ENCODE measurements at places on chromosomes 2 and 18.

- DNase-seq = no peak
Observed at GRCh38 chr2:235745597-235745996, 251.8 kb downstream of the AGAP1 start.

GRCh38 chr2:174486563-174487107, at the start of gene GPR155:
TSS of gene GPR155 (minus strand) at chr2:174487029. CDS start at chr2:174481956, 5,073 bp downstream.
- no peak for DNase-seq

GRCh38 chr2:72148837-72149555, 1.3 kb upstream of the CYP26B1 start:
- no peak for DNase-seq

- no peak for DNase-seq
Observed at GRCh38 chr2:211085056-211085680, 528.8 kb downstream of the CPS1 start.

DNA sequence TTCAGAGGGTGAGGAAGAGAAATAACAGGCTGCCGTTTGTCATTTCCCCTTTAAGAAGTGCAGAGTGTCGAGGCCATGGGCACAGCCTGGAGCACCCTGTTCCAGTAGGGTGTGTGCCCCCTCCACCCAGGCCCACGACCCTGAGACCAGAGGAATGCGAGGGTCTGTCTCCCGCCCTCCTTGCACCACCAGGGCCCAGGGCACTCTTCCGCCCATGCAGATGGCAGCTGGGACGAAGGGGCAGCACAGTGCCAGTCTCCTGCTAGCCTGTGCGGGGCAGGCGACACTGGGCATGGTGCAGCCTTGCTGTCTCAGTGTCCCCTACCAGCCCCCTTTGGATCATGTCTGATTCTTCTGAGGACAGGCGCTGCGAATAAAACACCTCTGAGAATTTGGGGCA, 15.8 kb upstream of the PDIA6 start:
- no peak for DNase-seq

DNA sequence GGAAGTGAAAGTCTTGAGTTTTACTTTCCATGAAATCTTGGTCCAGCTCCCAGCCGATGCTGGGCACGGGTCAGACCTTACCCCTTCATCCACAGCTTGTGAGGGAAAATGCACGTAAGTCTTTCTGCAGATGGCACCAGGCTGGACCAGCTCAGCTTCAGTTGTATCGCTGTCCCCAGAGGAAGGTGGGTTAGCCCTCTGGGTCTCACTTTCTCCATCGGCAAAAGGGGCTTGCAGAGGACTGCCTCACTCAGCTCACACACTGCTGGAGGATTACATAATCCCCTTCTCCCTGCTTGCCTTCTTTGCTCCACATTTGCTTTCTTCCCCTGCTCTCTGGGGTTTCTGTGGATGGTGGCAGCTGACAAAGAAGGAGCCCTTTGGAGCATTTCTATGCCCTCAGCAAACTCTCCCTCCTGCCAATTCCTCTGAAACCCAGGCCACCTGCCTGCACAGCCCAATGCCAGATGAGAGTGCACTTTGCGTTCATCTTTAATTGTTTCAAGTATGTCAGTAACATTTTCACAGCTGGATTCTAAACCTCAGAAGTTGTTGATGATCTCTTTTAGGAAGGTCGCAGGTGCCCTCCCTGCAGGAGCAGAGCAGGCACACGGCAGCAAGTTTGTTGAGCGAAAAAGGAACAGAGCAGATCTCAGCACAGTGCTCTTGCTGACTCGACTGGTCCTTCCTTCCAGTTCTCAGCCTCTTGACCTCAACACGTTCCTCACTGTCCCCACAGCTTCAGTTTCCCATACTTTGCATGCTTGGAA, 155.6 kb upstream of the GLI2 start:
- DNase-seq = no peak

- peak; percentile 7 for DNase-seq
Observed at GRCh38 chr2:160652236-160652635, 158.6 kb upstream of the RBMS1 start.

DNA sequence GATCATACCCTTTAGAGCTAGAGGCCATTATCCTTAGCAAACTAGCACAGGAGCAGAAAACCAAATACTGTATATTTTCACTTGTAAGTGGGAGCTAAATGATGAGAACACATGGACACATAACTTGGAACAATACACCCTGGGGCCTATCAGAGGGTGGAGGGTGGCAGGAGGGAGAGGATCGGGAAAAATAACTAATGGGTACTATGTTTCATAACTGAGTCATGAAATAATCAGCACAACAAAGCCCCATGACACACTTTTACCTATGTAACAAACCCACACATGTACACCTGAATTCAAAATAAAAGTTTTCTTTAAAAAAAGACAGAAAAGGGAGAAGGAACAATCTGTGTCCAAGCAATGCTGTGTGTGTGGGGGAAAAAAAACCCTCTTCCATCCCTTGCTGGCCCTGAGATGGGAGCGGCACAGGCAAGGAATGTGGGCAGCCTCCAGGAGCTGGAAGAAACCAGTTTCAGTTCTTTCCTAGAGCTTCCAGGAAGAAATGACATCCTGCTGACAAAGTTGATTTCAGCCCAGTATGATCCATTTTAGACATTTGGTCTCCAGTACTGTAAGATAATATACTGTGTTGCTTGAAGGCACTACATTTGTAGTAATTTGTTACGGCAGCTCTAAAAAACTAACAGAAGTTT, 458.7 kb upstream of the CNTNAP5 start:
- no peak for DNase-seq

GRCh38 chr18:44871771-44872170, 191.1 kb downstream of the SETBP1 start:
- DNase-seq = no peak

DNA sequence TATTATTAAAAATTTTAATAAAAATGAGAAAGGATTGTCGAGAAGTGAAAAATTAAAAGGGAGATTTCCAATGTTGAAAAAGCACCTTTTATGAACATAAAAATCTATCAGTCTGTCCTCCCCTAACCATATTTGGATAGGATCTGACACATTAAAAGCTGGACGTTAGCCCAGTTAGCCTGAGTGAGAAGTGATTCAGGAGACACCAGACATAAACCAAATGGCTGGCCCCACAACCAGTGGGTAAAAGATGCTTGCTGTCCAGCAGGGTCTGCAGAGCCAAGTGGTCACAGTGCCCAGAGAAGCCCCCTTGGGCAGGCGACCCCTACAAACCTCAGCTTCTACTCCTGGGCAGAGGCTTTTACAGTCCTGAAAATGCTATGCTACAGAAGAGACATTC, 253.8 kb upstream of the LYPD1 start:
- no peak for DNase-seq

DNA sequence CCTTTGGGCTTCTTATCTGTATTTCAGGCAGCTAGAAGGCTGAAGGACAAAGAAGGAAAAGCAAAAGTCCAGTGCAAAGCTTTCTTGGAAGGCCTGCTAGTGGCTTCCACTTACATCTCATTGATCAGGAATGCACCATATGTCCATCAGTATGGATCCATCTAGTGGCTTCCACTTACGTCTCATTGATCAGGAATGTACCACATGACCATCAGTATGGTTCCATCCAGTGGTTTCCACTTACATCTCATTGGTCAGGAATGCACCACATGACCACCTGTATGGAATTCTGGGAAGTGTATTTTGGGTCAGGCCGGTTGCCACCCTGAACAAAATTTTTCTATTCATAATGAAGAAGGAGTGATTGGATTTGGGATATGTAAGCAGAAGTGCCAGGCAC, 70.6 kb downstream of the LYPD6 start:
- DNase-seq = no peak

DNA sequence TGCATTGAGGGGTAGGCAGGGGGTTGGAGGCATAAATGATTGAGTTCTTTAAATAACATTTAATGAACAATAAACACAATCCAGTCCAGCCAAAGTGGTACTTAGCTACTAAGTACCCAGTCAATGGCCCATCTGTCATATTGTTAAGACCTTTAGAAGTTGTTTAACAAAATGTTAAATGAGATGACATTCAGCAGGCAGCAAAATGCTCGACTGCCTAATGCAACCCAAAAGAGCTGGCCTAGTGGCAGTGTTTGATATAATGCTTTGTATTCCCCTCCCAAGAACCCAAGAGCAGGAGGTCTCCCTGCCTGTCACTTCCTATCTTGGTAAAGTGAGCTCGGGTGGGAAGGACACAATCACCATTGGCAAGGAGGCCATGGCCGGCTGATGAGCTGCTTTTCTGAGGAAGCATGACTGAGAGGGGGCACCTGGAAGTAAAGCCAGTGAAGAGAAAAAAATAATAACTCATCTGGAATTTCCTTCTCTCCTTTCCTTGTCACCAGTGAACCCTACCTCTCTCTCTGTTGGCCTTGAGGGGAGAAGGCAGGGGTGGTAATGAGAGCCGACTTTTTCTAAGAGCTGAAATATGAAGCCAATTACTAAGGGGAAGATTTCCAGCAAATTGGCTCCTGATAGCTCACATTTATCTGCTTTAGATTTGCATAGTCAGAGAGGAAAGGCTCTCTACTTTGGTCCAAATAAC, 140.6 kb downstream of the C1D start:
- no peak for DNase-seq

DNA sequence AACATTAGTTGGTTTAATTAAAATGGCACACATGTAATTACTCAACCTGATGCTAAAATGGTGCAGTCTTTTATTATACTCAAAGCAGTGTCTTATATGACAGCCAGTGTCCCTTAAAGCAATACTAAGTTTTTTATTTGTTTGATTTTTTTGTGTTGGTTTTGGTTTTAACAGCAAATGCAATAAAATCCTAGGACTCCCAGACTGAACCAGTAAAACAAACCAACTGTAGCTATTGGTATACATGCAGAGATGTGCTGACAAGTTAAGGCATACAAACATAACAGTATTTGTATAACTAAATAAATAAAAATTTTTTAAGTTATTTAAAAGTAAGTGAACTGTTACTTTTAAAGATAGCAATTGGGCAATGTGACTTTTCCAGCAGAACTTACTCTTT, 387.7 kb downstream of the RND3 start:
- DNase-seq = no peak

DNA sequence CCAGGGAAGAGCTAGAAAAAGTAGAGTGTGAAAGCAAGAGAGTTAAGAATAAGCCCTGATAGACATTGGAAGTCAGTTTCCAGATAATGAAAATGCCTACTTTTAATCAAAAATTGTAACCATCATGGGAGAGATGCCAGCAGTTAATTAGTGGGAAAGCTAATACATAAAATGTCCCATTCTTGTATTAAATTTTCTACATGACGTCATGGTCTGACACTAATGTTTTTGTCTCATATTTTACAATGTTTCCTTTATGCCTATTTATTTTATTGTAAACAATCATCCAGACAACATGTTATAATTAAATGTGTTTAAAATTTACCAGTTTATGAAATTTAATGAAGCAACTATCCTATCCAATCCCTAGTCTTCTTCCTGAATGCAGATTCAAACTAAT, 26.3 kb upstream of the CCDC178 start:
- DNase-seq = no peak

DNA sequence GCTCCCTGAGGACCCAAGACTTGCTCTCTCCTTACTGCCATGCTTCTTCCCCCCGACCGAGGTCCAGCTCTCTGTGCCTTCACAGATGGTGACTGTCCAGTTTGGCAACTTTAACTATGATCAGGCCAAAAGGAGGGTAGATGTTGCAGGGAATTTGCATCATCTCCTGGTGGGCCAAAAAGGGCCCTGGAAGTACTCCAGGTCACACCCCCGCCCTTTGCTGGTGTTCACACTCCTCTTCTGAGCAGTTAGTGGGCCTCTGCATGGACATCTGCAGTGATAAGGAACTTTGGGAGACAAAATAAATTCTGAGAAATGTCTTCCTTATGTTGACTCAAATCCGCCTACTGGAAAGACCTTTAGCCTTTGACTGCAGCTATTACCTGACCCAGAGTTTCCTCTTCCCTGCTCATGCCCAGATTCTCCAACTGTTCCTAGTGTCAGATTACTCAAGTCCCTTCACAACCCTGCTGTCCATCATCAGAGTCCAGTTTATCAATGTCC, 234.4 kb downstream of the LOXHD1 start:
- no peak for DNase-seq

GRCh38 chr2:8620611-8621382, 61.1 kb upstream of the ID2 start:
- no peak for DNase-seq

GRCh38 chr2:217351378-217351777, 491.5 kb upstream of the TNP1 start:
- no peak for DNase-seq

- no peak for DNase-seq
Observed at GRCh38 chr2:33240178-33240577, 236.3 kb upstream of the RASGRP3 start.

DNA sequence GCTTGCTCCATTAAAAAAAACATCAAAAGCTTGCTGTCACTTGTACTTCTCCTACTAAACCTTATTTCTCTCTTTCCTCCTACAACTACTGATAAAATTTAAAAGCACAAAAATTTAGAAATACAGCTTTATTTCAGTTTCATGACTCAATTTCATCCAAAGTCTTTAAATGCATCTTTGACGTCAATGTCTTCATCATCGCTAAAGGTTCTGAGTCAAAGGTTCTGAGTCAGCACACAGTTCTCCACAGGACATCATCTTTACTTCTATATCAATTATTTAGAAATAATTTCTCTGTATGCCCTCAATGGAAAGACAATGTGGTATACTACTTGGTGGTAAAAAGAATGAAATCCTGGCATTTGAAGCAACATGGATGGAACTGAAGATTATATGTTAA, 163.9 kb upstream of the DNMT3A start:
- no peak for DNase-seq

- DNase-seq = no peak
Observed at GRCh38 chr18:59674186-59674902, 22.9 kb downstream of the CCBE1 start.

DNA sequence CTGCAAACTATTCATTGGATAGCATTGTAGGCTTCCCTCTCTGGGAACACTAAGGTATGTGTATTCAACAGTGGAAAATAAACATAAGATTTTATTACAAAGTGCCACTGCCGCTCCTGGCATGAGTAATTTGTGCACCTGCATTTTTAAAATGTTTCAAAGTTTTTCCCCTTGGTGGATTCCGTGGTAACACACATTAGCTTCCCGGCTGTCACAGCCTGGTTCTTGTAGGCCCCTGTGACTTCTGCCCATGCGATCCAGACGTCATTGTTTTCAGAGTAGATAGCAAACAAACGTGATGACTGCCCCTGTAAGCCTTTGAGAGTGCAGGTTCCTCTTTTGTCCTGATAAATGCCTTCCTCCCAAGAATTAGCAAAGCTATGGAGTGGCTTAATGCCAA, 421.0 kb downstream of the ZNF521 start:
- no peak for DNase-seq

DNA sequence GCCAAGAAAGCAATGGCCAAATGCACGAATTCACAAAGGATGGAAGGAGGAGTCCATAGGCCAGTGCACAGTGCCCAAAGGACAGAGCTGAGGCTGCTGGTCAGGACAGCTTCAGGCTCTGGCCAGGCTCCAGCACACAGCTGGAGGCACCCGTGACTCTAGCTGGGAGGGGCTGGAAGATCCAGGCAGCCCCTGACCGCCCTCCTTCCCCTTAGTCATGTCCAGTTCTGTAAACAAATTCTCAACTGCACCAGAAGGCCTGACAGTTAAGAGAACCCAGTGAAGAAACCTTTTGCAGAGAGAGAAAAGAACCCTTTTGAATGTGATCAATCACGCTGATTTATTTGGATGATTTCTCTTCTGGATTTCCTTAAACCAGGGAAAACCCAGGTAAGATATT, 7.7 kb upstream of the YWHAQ start:
- no peak for DNase-seq

- no peak for DNase-seq
Observed at GRCh38 chr2:74183878-74184277, 5.2 kb upstream of the MOB1A start.
